ENCODE measurements at places on chromosomes 1 and 21.

DNA sequence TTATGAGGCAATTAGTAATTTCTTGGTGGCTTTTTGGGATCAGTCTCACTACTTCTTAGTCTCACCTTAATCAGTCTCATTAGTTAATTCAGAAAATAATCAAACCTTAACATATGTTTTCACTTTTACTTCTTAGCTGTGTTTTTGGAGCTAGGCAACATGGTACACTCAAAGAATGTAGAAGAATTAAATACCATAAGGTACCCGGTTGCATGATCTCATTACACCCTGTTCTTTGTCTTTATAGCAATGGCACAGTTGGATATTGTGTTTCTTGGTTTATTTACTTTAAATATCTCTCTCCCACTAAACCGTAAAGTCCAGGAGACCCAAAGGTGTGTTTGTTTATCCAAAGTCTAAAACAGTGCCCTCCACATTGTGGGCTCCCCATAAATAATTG is 132.3 kb downstream of the TNFSF18 start:
- DNase-seq: no peak

GRCh38 chr1:201739492-201740085 is 89.4 kb upstream of the IPO9 start:
- peak; percentile 27 for DNase-seq

DNA sequence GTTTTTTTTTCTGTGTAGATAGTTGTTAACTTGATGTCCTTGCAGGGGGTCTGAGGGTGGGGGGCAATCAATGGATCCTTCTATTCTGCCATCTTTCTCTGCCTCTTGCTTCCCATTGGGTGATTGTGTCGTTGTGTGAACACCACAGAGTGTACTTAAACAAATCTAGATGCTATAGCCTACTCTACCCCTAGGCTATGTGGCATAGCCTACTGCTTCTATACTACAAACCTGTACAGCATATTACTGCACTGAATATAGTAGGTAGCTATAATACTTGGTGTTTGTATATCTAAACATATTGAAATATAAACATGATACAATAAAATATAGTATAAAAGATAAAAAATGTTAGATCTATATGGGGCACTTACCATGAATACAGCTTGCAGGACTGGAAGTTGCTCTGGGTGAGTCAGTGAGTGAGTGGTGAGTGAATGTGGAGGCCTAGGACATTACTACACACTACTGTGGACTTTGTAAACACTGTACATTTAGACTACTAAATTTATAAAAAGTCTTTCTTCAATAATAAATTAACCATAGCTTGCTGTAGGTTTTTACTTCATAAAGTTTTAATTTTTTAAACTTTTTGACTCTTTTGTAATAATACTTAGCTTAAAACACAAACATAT is 105.4 kb downstream of the CENPF start:
- DNase-seq: no peak

GRCh38 chr1:90708826-90709225 is 8.3 kb downstream of the BARHL2 start:
- DNase-seq: no peak

DNA sequence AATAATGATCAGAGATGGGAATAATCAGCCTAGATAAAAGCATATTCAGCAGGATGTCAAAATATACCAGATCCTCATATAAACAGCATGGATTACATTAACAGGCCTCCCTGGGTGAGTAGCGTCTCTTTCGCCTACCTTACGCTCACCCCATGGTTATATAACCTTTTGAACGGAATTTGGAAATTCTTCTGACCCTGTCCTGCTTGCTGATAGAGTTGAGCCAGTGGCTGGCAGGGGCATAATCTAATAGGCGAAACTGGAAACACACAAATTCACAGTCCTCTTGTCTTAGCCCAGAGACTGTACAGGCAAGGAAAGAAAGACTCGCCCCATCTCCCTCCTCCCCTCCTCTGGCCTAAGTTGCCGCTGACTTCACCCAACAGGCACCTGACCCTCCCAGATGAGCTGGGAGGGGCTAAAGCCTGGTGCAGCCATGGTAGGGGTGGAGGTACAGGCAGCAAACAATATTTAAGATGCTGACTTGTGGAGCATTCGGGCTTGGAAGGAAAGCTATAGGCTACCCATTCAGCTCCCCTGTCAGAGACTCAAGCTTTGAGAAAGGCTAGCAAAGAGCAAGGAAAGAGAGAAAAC is at the start of gene ANGPTL7:
Gene ANGPTL7 (plus strand): TSS at position 498 of the 594 bp plus-strand sequence. CDS start 225 bp downstream, outside the sequence.
- DNase-seq: no peak

GRCh38 chr21:34534522-34534921 is 22.5 kb upstream of the KCNE1 start:
- no peak for DNase-seq

DNA sequence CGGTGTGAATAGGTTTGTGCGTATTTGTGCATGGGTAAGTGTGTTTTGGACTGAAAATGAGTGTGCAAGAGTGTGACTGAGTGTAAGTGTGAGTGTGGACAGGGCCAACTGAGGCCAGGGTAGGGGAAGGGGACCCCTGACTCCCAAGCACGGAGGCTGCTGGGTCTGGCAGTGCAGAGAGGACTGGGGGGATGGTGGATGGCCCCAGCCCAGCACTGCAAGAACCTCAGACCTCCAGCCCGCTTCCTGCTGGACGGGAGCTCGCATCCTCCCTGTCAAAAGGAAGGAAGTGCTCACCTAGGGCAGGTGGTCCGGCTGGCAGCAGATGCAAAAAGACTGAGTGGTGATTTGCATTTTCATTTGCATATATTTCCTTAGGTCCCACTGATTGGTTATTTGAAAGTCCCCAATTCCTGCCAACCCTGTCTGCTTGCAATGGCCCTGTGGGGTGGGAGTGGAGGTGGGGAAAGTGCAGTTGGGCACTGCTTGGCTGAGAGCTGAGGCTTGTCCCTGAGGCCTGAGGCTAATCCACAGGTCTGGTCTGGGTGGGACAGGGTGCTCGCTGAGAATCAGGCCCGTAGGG is 42.8 kb upstream of the CASZ1 start:
- no peak for DNase-seq

DNA sequence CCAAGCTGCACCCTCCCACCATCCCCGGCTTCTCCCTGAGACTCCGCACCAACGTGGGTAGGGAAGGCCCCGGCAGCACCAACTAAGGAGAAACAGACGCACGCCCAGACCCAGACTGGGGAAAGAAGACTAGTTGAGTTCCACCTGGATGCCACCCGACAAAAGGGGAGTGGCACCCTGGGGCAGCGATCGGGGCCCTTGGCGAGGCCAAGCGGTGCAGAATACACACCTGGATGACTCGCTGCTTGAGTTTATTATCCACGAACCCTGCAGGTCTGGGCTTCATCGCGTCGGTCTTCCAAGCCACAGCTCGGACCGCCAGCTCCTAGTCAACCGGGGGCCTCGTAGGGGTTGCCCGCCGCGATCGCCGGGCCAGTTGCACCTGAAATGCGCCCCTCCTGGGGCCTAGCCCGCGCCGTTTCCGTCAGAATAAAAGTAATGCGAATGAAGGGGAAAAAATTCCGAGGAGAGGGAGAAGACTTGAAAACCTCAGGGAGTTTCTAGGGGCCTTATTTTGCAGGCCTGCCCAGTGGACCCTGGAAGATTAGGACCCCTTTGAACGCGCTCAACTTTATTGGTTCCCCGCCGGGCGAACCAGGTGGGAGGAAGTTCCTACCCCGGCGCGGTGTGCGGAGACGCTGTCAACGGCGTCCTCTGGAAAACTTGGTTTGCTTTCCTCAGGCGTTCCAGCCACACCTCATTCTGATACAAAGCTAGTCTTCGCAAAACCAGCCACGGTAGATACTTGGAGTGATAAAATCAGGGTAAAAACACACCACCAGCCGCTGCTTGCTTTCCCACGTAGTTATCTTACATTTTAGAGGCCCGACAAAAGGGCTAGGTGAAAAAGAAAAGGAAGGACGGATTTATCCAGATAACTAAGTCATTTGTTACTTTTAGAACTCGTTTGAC is at the start of gene NVL:
Gene NVL (minus strand): TSS at position 331 of the 912 bp plus-strand sequence. CDS start 45 bp downstream, at position 286.
- DNase-seq: peak; percentile 72

DNA sequence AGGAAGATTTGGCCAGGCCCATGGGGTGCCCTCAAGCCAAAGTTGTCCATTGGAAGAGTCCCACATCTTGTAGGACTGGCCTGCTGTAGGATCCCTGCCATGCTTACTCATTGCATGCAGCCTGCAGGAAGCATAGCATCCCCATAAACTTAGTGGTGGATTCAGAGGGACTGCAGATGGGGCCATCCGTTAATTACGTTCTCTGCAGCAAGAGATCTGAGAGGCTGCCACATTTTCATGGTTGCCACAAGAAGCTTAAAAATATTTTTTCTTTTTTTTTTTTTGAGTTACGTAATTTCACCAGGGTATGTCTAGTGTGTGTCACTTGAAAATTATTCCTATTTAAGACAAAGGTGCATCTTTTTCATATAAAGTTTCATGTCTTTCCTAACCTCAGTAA is 329.7 kb upstream of the USP24 start:
- no peak for DNase-seq

GRCh38 chr1:115098979-115099692 is 9.8 kb upstream of the TSPAN2 start:
- DNase-seq: peak; percentile 74

GRCh38 chr1:227895828-227896685 is 51.7 kb downstream of the WNT9A start:
- no peak for DNase-seq

DNA sequence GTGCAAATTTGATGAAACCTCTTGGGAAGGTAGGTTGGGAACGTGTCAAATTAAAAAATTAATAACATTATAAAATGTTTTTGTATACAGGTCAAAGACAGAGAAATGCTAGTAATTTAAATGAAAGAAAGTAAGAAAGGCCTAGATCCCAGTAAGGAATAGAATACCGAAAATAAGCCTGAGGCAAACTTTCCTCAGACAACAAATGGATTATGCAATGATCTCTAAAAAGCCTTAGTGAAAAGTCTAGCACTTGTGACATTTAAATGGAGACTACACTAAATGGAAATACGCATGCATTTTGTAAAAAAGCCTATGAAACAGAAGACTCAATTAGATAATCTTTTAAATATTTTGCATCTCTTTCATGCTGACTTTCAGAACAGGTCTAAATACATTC is 138.5 kb upstream of the ZNHIT6 start:
- no peak for DNase-seq

DNA sequence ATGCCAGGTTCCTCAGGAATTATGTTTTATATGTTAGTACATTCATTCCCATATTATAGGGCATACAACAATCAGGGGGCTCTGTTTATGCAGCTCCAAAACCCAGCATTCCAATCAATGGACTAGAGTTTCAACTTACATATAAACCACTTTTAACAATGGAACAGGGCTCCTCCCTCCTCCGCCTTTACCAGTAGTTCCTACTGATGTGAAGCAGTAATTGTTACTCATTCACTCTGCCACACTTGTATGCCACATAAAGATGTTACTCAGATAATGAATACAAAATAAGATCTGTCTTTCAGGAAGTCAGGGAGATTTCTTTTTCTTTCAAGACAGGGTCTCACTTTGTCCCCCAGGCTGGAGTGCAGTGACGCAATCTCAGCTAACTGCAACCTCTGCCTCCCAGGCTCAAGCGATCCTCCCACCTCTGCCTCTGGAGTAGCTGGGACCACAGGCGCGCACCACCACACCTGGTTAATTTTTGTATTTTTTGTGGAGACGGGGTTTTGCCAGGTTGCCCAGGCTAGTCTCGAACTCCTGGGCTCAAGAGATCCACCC is 17.1 kb downstream of the ZNF281 start:
- DNase-seq: no peak

DNA sequence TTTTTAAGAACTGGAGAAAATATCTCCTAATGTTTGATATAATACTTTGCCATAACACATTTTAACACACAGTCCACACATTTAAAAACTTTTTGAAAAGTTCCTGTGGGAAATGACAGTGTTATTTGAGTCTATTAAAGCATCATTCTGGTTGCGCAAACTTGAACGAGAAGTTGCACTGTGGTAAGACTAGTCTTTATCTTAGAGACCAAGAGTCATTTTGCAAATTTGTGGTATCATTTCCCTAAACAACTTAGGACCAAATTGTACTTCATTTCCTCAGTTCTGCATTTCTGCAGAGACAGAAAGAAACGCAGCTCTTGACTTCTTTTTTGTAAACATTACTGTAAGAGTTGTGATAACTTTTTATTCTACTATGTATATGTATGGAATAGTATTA is at the start of gene RGS18:
Gene RGS18 (plus strand): TSS at position 282 of the 400 bp plus-strand sequence. CDS start 176 bp downstream, outside the sequence.
- no peak for DNase-seq

GRCh38 chr1:172185211-172185610 is 235.3 kb upstream of the C1orf105 start:
- DNase-seq: no peak

DNA sequence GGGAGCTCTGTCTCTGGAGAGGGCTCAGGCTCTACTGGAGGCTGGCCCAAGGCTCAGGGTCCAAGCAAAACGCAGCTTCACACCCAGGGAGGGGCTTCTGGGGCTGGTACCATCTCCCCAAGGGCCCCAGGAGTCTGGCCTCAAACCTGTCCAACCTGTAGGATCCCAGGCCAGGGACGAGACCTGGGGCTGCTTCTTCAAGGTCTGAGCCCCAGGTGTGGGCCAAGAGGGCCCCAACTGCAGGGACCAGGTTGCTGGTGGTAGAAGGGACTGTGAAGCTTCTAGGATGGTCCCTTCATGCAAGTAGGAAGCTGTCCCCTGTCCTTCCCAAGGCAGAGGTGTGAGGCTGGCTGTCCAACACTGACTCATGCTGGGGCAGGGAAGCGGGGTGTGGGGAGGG is 7.8 kb upstream of the MMEL1 start:
- DNase-seq: no peak

- DNase-seq: no peak
These were observed 1.2 kb upstream of the DHCR24 start for GRCh38 chr1:54888080-54888733.

DNA sequence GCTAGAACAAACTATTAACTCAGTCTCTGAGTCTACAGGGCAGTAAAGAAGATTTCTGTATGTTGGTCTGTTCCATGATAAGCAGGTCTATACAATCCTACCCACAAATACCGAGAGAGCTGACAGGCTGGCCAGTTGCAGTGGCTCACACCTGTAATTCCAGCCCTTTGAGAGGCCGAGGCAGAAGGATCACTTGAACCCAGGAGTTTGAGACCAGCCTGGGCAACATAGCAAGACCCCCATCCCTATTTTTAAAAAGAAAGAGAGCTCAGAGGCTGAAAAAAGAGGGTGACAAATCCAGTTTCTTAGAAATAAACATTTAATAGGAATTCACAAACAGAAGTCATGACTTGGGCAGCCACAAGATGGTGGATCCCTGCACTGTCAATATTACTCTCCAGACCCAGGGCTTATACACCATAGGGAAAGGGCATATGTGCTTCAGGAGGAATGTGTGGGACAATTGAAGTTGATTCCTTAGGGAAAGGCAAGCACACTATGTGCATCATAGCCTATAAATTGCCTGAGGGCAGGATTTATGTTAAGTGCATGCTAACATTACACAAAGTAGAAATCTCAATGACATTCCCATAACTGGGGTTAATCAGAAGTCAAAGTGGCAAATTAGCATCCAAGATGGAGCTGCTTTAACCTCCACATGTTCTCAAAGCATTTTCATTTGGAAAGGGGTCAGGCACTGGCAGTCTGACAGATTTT is 66.8 kb downstream of the SLC16A1 start:
- no peak for DNase-seq

GRCh38 chr21:37368541-37369279 is 2.1 kb downstream of the DYRK1A start:
- no peak for DNase-seq

- no peak for DNase-seq
These were observed 426.3 kb upstream of the ADGRL2 start for GRCh38 chr1:81374481-81374880.
